ENCODE measurements at places on chromosomes 3 and 15. TPM values are rescaled to one million over a fixed set of nuclear protein-coding genes. Genes with fewer than 3 reads are reported as not detected.

DNA sequence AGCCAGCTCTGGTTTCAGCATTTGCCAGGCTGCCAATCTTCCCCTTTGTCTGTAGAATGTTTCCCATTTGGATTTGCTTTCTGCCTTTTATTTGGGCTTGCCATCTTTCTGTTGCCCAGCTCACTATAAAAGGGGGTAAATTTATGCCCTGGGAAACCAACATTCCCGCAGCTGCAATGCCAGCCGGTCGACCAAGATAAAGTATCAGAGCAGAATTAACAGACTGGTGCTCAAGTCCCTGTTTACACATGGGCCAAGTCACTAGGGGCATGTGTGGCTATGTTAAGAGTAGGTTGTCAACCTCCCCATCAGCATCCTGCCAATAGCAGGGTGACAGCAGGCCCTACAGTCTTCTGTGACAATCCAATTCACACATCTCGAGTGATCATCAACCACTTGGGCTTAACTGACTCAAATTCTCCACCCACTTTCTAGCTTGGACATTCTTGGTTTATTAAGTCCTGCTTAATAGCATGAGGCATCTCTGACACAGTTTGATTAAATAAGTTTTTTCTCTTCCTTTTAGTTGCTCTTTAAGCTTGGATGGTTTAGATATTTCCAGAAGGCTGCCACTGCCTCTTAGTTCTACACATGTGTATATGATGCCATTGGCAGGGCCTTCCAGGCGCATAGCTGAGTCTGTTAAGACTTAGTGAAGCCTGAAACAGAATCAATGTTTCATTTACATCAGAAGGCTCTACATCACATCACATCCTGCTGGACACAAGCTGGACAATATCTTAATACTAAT is 24.1 kb upstream of the VEPH1 start:
- DNase-seq: no peak

- no peak for DNase-seq
These were observed 19.9 kb downstream of the MYO9A start for GRCh38 chr15:72098040-72098439.

DNA sequence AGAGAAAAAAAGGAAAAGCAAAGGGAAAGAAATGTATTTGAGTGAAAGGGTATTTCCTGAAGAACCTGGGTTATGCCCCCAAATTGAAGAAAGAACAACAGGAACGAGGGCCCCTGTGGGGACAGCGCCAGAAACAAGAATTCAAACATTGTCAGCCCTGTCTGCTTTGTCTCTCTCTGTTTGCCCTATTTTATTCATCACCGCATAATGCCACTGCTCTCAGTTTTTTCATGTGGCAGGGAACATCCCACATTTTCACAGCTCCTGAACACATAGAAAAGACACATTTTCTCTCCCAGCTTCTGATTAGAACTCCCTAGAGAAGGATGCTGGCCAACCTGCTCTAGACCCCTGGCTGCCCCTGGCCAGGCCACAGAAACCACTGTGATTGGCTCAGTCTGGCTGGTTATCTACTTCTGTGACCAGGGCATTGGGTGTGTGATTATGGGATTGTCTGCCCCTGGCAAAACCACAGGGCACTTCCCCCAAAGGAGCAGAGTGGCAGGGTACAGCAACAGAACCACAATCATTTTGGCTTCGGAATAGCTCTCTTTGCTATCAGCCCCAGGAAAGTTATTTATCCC is 31.3 kb upstream of the CCDC54 start:
- no peak for DNase-seq

GRCh38 chr15:40313531-40314398 is 6.0 kb upstream of the PLCB2 start:
- no peak for DNase-seq

CCPG1 gene
- total RNA-seq: 13.4 TPM

CAV3 gene
- not detected for total RNA-seq

LRRC3B gene
- 3.1 TPM for total RNA-seq

EAF2 gene
- total RNA-seq: 6.0 TPM

GP9 gene
- total RNA-seq: not detected

CPN2 gene
- not detected for total RNA-seq
